ENCODE measurements at places on chromosomes 3 and 15.

- no peak for DNase-seq
These were observed 8.3 kb downstream of the MUC4 start for GRCh38 chr3:195803289-195803908.

GRCh38 chr3:126959921-126960603 lies 22.9 kb upstream of the PLXNA1 start:
- peak; percentile 34 for DNase-seq

DNA sequence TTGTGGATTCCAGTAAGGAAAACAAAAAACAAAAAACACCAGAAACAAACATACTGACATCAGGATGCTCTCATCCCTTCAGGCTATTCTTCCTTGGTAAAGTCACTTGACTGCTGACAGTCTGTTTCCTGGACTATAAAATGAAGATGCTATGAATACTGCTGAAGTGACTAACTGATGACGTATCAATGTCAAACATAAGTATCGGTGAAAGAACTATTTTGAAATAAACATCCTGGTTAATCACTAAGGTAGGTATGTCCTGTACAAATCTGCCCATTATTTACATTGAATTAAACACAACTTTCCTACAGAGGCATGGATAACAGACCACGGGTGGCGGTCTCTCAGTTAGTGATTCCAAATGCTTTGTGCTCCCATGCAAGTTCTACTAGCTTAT lies 45.9 kb downstream of the CHAC1 start:
- no peak for DNase-seq

- no peak for DNase-seq
These were observed 12.7 kb downstream of the SLC6A20 start for GRCh38 chr3:45783667-45784066.

- DNase-seq, result no peak
These were observed 193.9 kb downstream of the NLGN1 start for GRCh38 chr3:173591401-173591800.

- no peak for DNase-seq
These were observed 23.3 kb upstream of the CHMP2B start for GRCh38 chr3:87203809-87204208.

- no peak for DNase-seq
These were observed 204.8 kb downstream of the CDIN1 start for GRCh38 chr15:36784098-36784670.

GRCh38 chr3:183182732-183183610 lies 20.4 kb upstream of the LAMP3 start:
- DNase-seq, result no peak

DNA sequence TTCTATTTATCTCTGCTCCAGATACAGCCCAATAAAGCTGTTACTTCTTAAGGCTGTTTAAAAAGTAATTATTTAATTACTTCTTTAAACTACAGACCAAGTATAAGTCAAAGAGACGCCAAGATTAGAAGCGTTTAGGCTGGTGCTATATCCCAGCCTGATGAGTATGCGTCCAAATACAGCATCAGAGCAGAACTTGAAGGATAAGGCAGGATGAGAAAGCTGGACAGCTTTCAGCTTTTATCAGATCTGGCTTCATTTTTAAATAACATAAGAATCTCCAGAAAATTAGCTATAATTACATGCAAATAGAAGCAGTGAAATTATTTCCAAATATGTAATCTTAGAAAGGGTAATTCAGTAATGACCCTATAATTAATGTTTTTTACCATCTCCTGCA lies 110.3 kb upstream of the MYO5C start:
- no peak for DNase-seq

DNA sequence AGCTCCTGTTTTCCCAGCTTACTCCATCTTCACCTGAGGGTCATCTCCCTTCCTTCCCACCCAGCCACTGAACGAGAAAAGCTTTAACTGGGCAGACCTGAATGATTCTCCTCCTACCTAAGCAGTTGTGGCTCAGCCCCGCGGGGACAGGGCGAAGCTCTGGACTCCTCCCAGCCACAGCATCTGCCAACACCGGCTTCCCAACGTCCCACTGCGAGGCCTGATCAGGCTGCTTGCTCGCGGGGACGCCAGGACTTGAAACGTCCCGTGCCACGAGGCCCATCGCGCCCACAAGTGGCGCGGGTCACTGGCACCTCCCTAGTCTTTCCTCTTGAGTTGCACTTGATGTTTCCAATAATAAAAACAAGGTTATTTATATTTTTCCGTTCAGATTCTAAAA lies at the start of gene SPATA16:
Gene SPATA16 (minus strand): TSS at position 250 of the 400 bp plus-strand sequence. CDS start 23,504 bp downstream, outside the sequence.
- DNase-seq, result no peak

- no peak for DNase-seq
These were observed 73.2 kb downstream of the TBC1D2B start for GRCh38 chr15:78004222-78004727.
